Upper lobe of left lung (tissue), 6 donors: ENCODE measurements at places on chromosomes 3 and 15. TPM values are rescaled to one million over a fixed set of nuclear protein-coding genes. Genes with fewer than 3 reads are reported as not detected.
A peak's percentile ranks its signal among the peaks of the same experiment; 100 is the strongest.

- H3K27me3 ChIP-seq: no peaks in the 10 kb centered on the region
- H3K27ac ChIP-seq: no peak overlapping the region
- no peaks in the 10 kb centered on the region for H3K36me3 ChIP-seq
Measured at GRCh38 chr3:7038394-7038793, 177.5 kb downstream of the GRM7 start.

- DNase-seq: peak; percentile 6
- H3K4me3 ChIP-seq: no peak overlapping the region
- H3K36me3 ChIP-seq: no peaks in the 10 kb centered on the region
- peaks cover 6% of the 10 kb centered on the region for H3K4me1 ChIP-seq
- H3K27ac ChIP-seq: no peak overlapping the region
Measured at GRCh38 chr3:122919291-122919610, 108.3 kb downstream of the SEMA5B start.

GRCh38 chr15:38517312-38517975 lies 47.2 kb downstream of the RASGRP1 start:
- H3K4me3 ChIP-seq: no peak overlapping the region
- no peak overlapping the region for H3K27ac ChIP-seq
- no peak for DNase-seq

- no peaks in the 10 kb centered on the region for H3K4me1 ChIP-seq
- H3K36me3 ChIP-seq: no peaks in the 10 kb centered on the region
- no peak overlapping the region for H3K27ac ChIP-seq
- no peak overlapping the region for H3K4me3 ChIP-seq
- H3K27me3 ChIP-seq: no peaks in the 10 kb centered on the region
- no peak for DNase-seq
Measured at GRCh38 chr15:65660927-65661326, 39.2 kb downstream of the SLC24A1 start.

- no peaks in the 10 kb centered on the region for H3K27me3 ChIP-seq
- H3K27ac ChIP-seq: peak overlapping the region; percentile 79
- no peak for DNase-seq
Measured at GRCh38 chr3:15795651-15796308, 2.0 kb downstream of the ANKRD28 start.

DNA sequence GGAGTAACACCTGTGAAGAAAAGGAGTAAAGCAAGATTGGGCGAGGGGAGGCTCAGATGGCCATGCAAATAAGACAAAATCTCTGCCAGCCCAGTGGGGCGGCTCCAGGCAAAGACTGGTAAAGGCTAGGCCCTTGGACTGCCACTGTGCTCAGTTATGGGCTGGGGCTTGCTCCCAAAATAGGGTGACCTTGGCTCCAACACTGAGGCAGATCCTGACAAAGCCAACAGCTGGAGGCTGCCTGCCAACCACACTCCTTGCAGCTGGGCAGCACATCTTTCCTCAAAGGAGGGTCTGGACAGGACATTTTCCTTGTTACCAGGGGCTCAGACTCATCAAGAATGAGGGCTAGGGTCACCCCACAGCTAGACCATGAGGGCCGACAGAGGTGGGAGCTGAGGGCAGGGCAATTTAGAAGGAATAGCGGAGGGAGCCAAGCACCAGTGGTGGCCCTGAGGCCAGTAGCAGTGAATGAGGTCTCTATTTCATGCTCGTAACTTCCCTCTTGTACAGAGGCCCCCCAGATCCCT lies 86.1 kb downstream of the CHRD start:
- H3K27ac ChIP-seq: no peak overlapping the region
- no peak overlapping the region for H3K4me3 ChIP-seq
- H3K27me3 ChIP-seq: no peaks in the 10 kb centered on the region
- DNase-seq: no peak
- H3K4me1 ChIP-seq: peaks cover 3% of the 10 kb centered on the region

DNA sequence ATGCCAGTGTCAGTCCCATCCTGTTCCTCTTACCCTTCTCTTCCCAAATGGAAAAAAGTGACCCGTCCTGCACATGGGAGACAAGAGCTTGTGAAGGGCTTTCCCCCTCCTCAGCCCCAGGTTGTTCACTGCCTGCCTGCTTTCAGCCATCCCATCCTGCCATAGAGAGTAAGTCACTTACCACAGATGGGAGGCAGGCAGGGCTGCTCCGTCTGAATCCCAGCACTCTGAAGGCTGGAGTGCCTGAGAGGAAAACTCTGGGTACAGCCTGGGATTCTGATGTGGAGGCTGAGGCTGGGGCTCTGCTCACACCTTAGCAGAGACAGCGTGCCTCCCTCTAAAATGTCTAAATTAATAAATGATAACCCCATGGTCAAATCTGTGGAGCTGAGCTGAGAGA lies 14.8 kb downstream of the CPNE4 start:
- H3K27ac ChIP-seq: no peak overlapping the region
- DNase-seq: no peak
- no peaks in the 10 kb centered on the region for H3K36me3 ChIP-seq
- no peaks in the 10 kb centered on the region for H3K4me1 ChIP-seq
- H3K4me3 ChIP-seq: no peak overlapping the region

GRCh38 chr3:53583161-53583690 lies 88.8 kb downstream of the CACNA1D start:
- no peak for DNase-seq
- no peak overlapping the region for H3K4me3 ChIP-seq
- H3K4me1 ChIP-seq: no peaks in the 10 kb centered on the region
- no peaks in the 10 kb centered on the region for H3K36me3 ChIP-seq

DNA sequence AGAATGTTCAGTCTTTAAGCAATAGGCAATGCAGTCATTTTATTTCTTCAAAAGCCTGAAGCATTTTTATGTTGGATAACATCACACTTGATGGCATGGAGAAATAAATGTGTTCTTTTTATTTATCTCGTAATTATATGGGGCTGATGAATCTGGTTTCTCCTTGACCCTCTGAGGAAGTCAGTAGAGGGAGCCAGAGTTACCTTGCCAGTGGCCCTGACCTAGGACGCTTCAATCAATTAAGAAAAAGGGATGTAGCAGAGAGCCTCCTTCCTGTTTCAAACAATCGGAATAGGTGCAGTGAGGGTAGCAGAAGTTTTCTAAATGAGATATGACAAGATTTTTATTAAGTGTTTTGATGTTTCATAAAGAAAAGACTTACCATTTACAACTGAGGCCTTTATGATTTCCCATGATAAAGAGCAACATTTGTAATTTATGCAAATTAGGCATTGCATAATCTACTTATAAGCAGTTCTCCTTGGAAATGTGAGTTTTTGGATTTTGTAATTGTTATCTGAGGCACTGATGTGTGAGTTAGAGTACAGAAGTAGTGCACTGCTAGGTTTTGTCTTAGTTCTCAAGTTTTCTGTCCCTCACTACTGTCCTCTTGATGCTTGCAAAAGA lies 129.1 kb downstream of the RAP2B start:
- no peaks in the 10 kb centered on the region for H3K36me3 ChIP-seq
- H3K4me1 ChIP-seq: peaks cover 10% of the 10 kb centered on the region
- DNase-seq: no peak
- no peak overlapping the region for H3K27ac ChIP-seq
- H3K4me3 ChIP-seq: no peak overlapping the region

- no peaks in the 10 kb centered on the region for H3K27me3 ChIP-seq
- no peaks in the 10 kb centered on the region for H3K36me3 ChIP-seq
- H3K4me3 ChIP-seq: no peak overlapping the region
- no peaks in the 10 kb centered on the region for H3K4me1 ChIP-seq
Measured at GRCh38 chr15:32774022-32774421, 56.2 kb downstream of the GREM1 start.

DNA sequence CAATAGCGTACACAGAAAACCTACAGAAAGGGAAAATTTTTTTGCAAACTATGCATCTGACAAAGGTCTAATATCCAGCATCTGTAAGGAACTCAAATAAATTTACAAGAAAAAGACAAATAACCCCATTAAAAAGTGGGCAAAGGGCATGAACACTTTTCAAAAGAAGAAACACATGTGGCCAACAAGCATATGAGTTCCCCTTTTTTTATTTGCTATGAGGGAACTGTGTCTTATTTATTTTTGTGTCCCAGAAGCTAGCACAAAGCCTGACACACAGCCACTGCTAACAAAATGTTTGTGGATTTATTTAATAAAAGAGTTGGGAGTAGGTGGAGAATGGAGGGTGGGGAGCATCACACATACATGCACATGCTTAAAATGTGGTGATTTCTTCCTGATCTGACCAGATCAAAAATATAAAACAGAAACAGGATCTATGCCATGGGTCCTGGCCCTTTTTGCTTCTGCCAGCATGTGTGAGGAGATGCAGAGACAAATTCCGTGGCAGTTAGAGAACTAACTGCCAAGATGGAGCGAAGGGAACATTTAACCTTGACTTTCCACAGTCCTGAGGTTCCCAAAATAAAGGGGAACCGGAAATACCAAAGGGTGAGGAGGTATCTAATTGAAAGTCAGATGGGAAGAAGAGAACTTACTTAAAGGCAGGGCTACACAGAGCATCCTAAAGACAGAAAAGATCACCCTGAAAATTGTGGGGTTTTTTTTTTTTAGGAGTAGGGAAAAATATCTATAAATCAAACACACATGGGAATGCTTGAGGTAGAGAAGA lies at the start of gene TMEM202:
Gene TMEM202, plus strand, starts transcription at position 510 of the 793 bp plus-strand sequence. Its CDS starts 22 bp downstream, at position 532.
- no peak for DNase-seq
- H3K36me3 ChIP-seq: no peaks in the 10 kb centered on the region
- no peak within 1 kb of the TSS for H3K27ac ChIP-seq
- no peaks in the 10 kb centered on the region for H3K4me1 ChIP-seq

GRCh38 chr3:51547274-51547673 lies 8.8 kb downstream of the RAD54L2 start:
- no peaks in the 10 kb centered on the region for H3K4me1 ChIP-seq
- no peak overlapping the region for H3K27ac ChIP-seq
- H3K27me3 ChIP-seq: no peaks in the 10 kb centered on the region
- no peak overlapping the region for H3K4me3 ChIP-seq

DNA sequence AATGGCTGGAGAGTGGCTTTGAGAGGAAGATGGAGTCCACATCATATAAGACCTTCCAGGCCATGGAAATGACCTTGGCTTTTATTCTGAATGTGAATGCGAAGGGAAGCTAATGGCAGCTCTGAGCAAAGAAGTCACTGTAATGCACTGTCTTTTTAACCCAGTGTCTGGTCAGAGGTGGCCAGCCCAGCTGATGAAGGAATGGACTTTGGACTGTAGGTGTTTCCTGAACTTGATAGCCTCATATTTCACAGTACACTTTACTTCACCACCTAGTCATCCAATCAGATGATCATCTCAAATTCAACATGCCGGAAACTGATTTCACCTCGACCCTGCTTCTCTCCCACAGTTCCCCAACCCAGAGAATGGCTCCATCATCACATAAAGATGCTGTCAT lies 33.4 kb downstream of the DCLK3 start:
- no peaks in the 10 kb centered on the region for H3K27me3 ChIP-seq
- no peaks in the 10 kb centered on the region for H3K4me1 ChIP-seq
- DNase-seq: no peak
- H3K36me3 ChIP-seq: no peaks in the 10 kb centered on the region
- no peak overlapping the region for H3K27ac ChIP-seq

- H3K27me3 ChIP-seq: no peaks in the 10 kb centered on the region
- H3K4me1 ChIP-seq: peaks cover 7% of the 10 kb centered on the region
- H3K4me3 ChIP-seq: no peak overlapping the region
- no peaks in the 10 kb centered on the region for H3K36me3 ChIP-seq
- no peak overlapping the region for H3K27ac ChIP-seq
Measured at GRCh38 chr15:68691705-68692104, 112.9 kb downstream of the CORO2B start.

DNA sequence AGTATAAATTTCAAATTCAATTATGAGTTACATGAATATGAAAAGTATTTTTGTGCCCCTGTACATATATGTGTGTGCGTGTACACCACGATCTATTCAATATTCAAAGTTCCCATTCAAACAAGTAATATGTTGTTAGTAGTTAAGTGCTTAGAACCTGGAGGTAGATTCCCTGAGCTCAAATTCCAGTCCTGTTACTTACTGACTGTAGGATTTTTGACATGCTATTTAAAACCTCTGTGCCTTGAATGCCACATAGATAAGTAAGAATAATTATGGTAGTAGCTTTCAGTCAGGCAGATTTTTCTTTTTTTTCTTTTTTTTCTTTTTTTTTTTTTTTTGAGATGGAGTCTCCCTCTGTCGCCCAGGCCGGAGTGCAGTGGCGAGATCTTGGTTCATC lies 53.3 kb upstream of the CMSS1 start:
- no peak overlapping the region for H3K27ac ChIP-seq
- H3K4me3 ChIP-seq: no peak overlapping the region
- no peaks in the 10 kb centered on the region for H3K36me3 ChIP-seq
- DNase-seq: no peak
- no peaks in the 10 kb centered on the region for H3K27me3 ChIP-seq

DNA sequence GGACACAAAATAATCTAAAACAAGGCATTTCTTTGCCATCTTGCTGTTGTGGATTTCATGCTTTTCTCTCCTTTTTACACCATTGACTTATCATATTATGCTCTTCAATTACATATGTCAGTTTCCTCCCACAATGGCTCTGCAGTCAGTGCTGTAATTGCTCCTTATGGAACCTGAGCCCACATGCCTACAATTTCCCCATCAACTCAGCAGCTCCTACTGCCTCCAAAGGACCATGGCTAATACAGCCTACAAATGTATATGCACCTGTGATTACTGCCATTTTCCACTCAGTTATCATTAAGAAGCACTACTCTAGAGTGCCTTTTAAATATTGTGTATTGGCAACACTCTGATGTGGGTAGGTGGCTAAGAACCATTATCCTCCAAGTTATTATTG lies 30.8 kb downstream of the RTP4 start:
- no peak overlapping the region for H3K27ac ChIP-seq
- DNase-seq: no peak
- no peaks in the 10 kb centered on the region for H3K27me3 ChIP-seq
- H3K36me3 ChIP-seq: no peaks in the 10 kb centered on the region
- H3K4me3 ChIP-seq: no peak overlapping the region

GRCh38 chr3:11509173-11510000 lies 134.3 kb downstream of the VGLL4 start:
- no peaks in the 10 kb centered on the region for H3K27me3 ChIP-seq
- H3K4me1 ChIP-seq: peaks cover 42% of the 10 kb centered on the region
- no peak overlapping the region for H3K4me3 ChIP-seq
- H3K27ac ChIP-seq: peak overlapping the region; percentile 70

Gene SPATA12
- total RNA-seq: 0.27 TPM

Gene ISG20
- 119 TPM for total RNA-seq

Gene APPL1
- total RNA-seq: 35.9 TPM

Gene ARPIN
- 42.9 TPM for total RNA-seq

Gene ONECUT1
- total RNA-seq: not detected

Gene SAMMSON
- not detected for total RNA-seq

Gene GNL3
- total RNA-seq: 50.6 TPM
